Stomach (tissue), 19 donors: ENCODE measurements at places on chromosomes 1 and 21. TPM values are rescaled to one million over a fixed set of nuclear protein-coding genes. Genes with fewer than 3 reads are reported as not detected.
A peak's percentile ranks its signal among the peaks of the same experiment; 100 is the strongest.

The PTCH2 gene
- 1.8 TPM for total RNA-seq

- DNase-seq, result no peak
Observed at GRCh38 chr1:224957696-224958095, 28.2 kb downstream of the DNAH14 start.

GRCh38 chr21:46098303-46099141, 610 bp downstream of the COL6A2 start:
- peak; percentile 61 for DNase-seq

GRCh38 chr1:154870115-154870571, at the start of gene KCNN3:
Gene KCNN3 (minus strand): TSS chr1:154870281. CDS start chr1:154869964, 317 bp downstream.
- peak; percentile 98 for DNase-seq

The MFSD2A gene
- 16.1 TPM for total RNA-seq

The NUDT4B gene
- not detected for total RNA-seq

DNA sequence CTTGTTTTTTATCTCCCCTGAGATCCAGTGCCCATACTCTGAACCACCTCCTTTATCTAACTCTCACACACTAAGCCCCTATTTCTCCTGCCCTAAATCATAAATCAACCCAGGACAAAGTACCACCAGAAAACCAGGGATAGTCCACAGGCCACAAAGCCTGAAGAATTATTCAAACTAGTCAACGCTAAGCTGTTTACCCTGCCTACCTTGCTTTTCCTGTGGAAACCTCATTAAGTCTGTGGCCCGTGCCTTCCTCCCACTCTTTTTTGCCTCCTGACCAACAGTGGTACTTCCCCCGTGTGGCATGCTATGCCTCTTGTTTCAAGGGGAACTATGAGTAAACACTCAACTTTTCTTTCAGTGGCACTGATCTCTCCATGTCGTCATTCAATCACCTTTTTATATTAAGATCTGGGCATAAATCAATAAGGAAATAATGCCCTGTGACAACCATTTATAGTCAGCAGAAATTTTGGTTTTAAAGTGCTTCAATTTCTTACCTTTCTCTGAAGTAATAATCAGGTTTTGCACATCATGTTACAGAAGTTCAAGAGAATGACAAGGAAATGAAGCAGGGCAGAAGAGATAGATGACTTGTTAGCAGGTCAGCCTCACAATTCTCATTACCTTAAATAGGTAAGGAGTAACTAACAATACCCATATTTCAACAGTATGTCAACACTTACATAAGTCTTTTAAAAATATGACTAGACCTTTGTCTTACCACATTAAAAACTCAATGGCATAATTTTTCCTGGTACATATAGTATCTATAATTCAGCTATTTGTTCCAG, 32.1 kb downstream of the EYA3 start:
- DNase-seq, result no peak

- DNase-seq, result no peak
Observed at GRCh38 chr1:28519946-28520725, 14.3 kb downstream of the RCC1 start.

GRCh38 chr1:59686170-59686569, 128.6 kb upstream of the HOOK1 start:
- no peak for DNase-seq

The VPS45 gene
- total RNA-seq, result 47.3 TPM

GRCh38 chr1:67843746-67844145, 10.5 kb upstream of the GNG12 start:
- DNase-seq, result no peak

GRCh38 chr1:209395169-209395568, 188.3 kb upstream of the CAMK1G start:
- DNase-seq, result no peak

DNA sequence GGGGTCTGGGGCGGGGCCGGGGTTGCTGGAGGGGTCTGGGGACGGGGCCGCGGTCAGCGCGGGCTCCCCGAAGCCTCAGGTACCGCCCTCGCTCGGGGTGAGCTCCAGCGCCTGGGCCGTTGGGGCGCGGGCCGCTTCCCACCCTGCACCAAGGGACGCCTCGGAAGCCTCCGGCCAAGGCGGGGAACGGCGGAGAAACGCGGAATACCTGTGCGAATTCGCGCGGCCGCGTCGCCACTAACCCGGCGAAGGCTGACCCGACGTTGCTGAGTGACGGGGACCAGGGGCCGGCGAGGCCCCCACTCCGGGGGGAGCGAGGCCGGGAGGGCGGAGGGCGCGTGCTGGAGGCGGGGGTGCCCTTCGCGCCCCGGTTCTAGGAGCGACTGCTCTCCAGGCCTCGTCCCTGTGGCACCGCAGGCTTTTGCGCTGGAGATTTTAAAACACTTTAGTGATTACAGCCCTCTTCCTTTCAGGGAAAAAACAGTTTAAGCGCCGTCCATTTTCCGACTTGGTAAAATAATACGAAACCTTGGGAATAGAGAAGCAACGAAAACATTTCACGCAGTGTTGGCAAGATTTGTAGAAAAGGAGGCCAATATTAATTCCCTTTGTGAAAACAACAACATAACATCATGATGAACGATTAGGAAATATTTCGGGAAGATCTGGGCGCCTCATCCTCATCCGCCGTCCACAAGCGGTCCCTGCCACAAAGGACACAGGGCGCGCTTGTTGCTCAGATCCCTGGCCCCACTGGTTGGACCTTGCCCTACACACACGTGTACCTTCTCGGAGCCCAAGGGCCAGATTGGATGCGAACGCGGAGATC, 971 bp upstream of the GNG4 start:
- no peak for DNase-seq

- DNase-seq, result no peak
Observed at GRCh38 chr1:219085988-219086387, 87.7 kb upstream of the LYPLAL1 start.

DNA sequence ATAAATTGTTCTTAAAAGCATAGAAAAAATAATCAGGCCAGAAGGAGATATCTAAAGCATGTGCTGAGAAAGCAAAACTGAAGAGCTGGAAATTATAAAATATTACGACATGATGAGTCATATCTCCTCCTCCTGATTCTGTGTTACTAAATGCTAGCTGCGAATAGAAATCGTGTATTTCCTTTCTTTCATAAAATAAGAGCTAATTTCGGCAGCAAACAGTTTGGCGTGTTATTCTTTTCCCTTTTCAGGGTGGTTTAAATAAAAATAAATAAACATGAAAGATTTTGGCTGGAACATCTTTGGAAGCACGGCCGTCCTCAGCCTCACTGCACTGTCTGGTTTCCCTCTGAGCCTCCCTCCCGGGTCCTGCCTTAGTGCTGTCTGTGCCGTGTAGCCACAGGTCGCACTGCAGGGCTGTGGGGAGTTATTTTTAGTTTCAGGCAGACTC, 56.0 kb downstream of the ADARB1 start:
- no peak for DNase-seq
